ENCODE measurements at places on chromosomes 1 and 21. TPM values are rescaled to one million over a fixed set of nuclear protein-coding genes. Genes with fewer than 3 reads are reported as not detected.

GRCh38 chr21:33112681-33113080, 42.7 kb downstream of the OLIG1 start:
- no peak overlapping the region for H3K27ac ChIP-seq
- no peak overlapping the region for H3K4me3 ChIP-seq
- DNase-seq = no peak
- H3K27me3 ChIP-seq = peaks cover 55% of the 10 kb centered on the region

- H3K4me3 ChIP-seq = no peak overlapping the region
- H3K27ac ChIP-seq = no peak overlapping the region
- H3K4me1 ChIP-seq = peaks cover 9% of the 10 kb centered on the region
- no peak for DNase-seq
Measured at GRCh38 chr1:86971778-86972177, 57.3 kb downstream of the HS2ST1 start.

- no peaks in the 10 kb centered on the region for H3K36me3 ChIP-seq
- peaks cover 31% of the 10 kb centered on the region for H3K27me3 ChIP-seq
- peak overlapping the region; percentile 15 for H3K4me3 ChIP-seq
- no peak overlapping the region for H3K27ac ChIP-seq
Measured at GRCh38 chr1:111888740-111889376, 100.6 kb downstream of the KCND3 start.

DNA sequence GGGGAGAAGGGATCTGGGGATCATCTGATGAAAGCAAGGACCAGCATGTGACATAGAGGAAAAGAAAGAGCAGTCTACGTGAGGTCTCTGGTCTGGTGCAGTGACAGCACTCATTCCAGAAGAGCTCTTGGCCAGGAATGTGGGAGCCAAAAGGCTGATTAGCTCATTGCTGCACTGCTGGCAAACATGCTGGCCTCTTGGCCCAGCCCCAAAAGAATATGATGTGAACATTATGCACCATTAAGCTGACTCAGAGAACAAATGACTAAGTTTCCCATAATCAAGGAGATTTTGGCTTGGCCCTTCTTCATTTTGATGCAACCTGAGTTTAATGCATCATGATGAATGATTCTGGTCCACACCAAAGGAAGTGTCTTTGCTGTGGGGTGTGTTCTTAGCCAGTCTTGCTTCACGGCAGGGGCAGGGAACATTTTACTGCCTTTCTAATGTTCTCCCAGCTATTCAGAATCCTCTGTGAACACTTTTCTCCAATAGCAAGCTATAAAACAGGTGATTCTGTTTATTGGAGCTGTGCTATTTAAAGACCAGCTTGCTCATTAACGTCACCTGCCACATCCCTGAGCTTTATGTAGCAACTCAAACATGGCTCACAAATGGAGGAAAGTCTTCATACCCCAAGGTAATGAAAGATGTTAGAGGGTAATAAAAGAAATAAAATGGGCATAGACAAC, 55.1 kb downstream of the PCBP3 start:
- peaks cover 7% of the 10 kb centered on the region for H3K4me1 ChIP-seq
- no peaks in the 10 kb centered on the region for H3K36me3 ChIP-seq
- H3K4me3 ChIP-seq = no peak overlapping the region
- H3K27me3 ChIP-seq = no peaks in the 10 kb centered on the region

GRCh38 chr1:6208723-6209660, 3.1 kb downstream of the RNF207 start:
- H3K36me3 ChIP-seq = no peaks in the 10 kb centered on the region
- peak overlapping the region; percentile 83 for H3K4me3 ChIP-seq
- no peak overlapping the region for H3K27ac ChIP-seq
- DNase-seq = peak; percentile 22
- H3K27me3 ChIP-seq = no peaks in the 10 kb centered on the region
- peaks cover 9% of the 10 kb centered on the region for H3K4me1 ChIP-seq

DNA sequence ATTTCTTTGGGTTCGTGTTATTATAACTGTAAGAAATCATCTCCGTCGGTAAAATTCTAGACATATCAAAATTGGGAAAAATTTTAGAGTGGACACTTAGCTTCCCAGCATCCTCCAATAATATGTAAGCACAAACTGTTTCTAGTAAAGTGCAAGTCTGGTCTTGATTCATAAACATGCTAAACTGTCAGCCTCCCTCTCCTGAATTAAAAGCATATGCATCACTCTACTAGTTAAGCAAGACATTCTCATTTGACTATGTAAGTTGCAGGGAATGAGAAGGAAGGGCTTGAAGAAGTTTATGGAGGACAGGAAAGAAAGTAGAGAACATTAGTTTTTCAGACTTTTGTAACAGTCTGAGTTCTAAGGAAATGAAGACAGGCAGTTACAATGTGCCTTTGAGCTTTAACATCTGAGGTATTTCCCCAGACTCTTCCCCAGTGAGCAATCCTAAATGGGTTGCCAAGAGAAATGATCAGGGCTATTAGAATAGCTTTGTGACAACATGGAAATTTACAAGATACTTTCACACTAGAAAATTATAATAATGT, 90.0 kb downstream of the TYW3 start:
- H3K4me1 ChIP-seq = no peaks in the 10 kb centered on the region
- no peak overlapping the region for H3K27ac ChIP-seq
- no peak for DNase-seq
- H3K27me3 ChIP-seq = peaks cover 5% of the 10 kb centered on the region

DNA sequence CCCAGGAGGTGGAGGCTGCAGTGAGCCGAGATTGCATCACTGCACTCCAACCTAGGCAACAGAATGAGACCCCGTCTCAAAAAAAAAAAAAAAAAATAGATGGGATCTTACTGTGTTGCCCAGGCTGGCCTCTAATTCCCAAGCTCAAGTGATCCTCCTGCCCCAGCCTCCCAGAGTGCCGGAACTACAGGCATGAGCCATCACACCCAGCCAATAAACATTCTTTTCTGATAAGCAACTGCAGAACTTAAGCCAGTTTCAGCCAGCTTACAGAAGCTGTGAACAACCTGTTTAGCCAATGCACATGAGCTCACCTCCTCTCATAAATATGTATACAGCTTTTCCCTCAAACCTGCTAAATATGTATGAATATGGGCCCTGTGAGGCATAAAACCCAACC, 3.1 kb upstream of the MIIP start:
- no peaks in the 10 kb centered on the region for H3K36me3 ChIP-seq

ABCA4 gene
- total RNA-seq = not detected

- H3K27me3 ChIP-seq = peaks cover 58% of the 10 kb centered on the region
- peak overlapping the region; percentile 66 for H3K4me3 ChIP-seq
- H3K27ac ChIP-seq = peak overlapping the region; percentile 34
- no peaks in the 10 kb centered on the region for H3K36me3 ChIP-seq
- DNase-seq = no peak
- H3K4me1 ChIP-seq = peaks cover 6% of the 10 kb centered on the region
Measured at GRCh38 chr1:112337028-112337531, 58.9 kb upstream of the CTTNBP2NL start.

NBPF6 gene
- 0.20 TPM for total RNA-seq

DNA sequence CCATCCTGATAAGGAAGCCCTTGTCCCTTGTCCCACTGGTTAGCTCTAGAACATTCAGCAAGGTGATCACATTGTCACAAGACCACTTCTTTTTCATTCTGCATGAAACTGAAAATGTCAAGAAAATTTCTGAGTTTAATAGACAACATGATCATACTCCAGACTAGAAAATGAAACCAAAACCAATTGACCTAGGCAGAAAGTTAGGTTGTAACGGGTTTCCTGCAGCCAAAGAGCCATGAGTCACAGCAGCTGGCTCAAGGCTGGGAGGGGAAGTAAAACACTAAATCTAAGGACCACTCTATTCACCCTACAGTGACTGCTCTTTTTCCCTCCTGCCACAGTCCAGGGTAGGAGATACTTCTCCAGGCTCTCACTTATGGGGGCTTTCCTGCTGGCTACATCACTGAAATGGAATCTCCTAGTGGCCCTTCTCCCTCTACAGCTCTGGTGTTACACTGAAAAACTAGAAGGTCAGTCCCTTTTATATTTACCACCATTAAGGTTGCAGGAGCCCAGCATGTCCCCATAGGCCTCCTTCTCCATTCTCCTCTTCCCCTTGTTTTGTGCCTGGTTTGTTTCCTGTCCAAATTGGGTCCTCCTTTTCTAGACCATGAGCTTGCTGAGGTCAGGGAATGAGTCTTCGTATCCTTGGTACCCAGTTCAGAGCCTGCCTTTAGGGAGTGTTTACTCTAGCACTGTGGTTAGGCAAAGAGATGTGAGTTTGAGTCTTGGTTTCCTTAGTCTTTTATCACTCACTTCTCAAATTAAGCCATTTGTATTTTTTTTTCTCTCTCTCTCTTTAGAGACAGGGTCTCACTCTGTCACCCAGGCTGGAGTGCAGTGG, 236.5 kb upstream of the JUN start:
- H3K4me1 ChIP-seq = peaks cover 16% of the 10 kb centered on the region
- peaks cover 2% of the 10 kb centered on the region for H3K36me3 ChIP-seq
- DNase-seq = no peak
- peak overlapping the region; percentile 88 for H3K4me3 ChIP-seq
- peak overlapping the region; percentile 89 for H3K27ac ChIP-seq
- H3K27me3 ChIP-seq = no peaks in the 10 kb centered on the region

GRCh38 chr1:247465796-247466195, 7.9 kb upstream of the OR2B11 start:
- H3K27me3 ChIP-seq = peaks cover 40% of the 10 kb centered on the region
- H3K36me3 ChIP-seq = no peaks in the 10 kb centered on the region
- DNase-seq = no peak
- H3K4me3 ChIP-seq = no peak overlapping the region
- peaks cover 3% of the 10 kb centered on the region for H3K4me1 ChIP-seq
- H3K27ac ChIP-seq = peak overlapping the region; percentile 47

- no peak overlapping the region for H3K4me3 ChIP-seq
- no peak for DNase-seq
- peaks cover 22% of the 10 kb centered on the region for H3K27me3 ChIP-seq
- no peak overlapping the region for H3K27ac ChIP-seq
- no peaks in the 10 kb centered on the region for H3K36me3 ChIP-seq
Measured at GRCh38 chr1:87805666-87806378, 477.1 kb downstream of the LMO4 start.

DNA sequence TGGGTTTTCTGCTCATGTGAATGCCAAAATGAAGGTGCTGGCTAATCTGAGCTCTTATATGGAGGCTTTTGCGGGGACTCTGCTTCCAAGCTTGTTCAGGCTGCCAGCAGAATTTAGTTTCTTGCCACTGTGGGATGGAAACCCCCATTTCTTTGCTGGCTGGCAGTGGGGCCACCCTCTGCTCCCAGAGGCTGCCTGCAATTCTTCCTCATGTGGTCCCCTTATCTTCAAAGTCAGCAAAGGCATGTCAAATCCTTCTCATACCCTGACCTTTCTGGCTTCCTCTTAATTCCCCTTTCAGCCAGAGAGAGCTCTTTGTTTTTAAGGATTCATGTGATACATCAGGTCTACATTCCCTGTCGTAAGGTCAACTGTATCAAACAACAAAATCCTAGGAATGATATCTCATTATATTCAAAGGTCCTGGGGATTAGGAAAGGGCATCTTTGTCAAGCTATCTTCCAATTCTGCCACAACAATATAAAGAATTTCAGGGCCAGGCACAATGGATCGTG, 5.2 kb upstream of the GPR161 start:
- DNase-seq = no peak
- peaks cover 4% of the 10 kb centered on the region for H3K36me3 ChIP-seq
- H3K4me3 ChIP-seq = no peak overlapping the region
- no peak overlapping the region for H3K27ac ChIP-seq
- peaks cover 12% of the 10 kb centered on the region for H3K27me3 ChIP-seq
- H3K4me1 ChIP-seq = peaks cover 10% of the 10 kb centered on the region

GRCh38 chr1:109793486-109794318, 30.0 kb upstream of the EPS8L3 start:
- DNase-seq = no peak
- H3K4me3 ChIP-seq = no peak overlapping the region
- peak overlapping the region; percentile 87 for H3K27ac ChIP-seq
- peaks cover 50% of the 10 kb centered on the region for H3K4me1 ChIP-seq

GRCh38 chr1:117268535-117269455, 58.1 kb upstream of the VTCN1 start:
- H3K4me3 ChIP-seq = no peak overlapping the region
- H3K27me3 ChIP-seq = no peaks in the 10 kb centered on the region
- H3K36me3 ChIP-seq = no peaks in the 10 kb centered on the region
- no peaks in the 10 kb centered on the region for H3K4me1 ChIP-seq
- DNase-seq = no peak
- H3K27ac ChIP-seq = no peak overlapping the region

DNA sequence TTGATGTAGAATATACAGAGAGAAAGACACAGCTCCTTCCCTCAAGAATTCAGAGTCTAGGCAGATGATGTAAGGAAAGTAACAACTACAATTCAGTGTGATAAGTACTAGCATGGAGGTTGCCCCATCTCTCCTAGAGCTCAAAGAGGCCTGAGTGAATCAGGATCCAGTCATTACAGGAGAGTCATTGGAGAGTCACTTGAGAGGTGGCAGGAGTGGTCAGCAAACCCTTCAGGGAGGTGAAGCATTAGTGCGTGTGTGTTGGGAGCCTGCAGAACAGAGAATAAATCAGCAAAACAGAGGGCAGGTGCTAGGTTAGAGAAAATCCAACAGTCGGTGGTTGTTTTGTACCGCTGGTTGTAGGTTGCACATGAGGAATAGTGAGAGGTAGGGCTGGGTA, 46.1 kb downstream of the GRIK1 start:
- H3K27me3 ChIP-seq = peaks cover 5% of the 10 kb centered on the region
- no peak for DNase-seq
- no peak overlapping the region for H3K4me3 ChIP-seq
- no peaks in the 10 kb centered on the region for H3K4me1 ChIP-seq
- H3K36me3 ChIP-seq = no peaks in the 10 kb centered on the region

GRCh38 chr1:89952605-89953130, 42.2 kb upstream of the ZNF326 start:
- no peaks in the 10 kb centered on the region for H3K27me3 ChIP-seq
- no peak for DNase-seq
- no peak overlapping the region for H3K27ac ChIP-seq
- no peak overlapping the region for H3K4me3 ChIP-seq
- peaks cover 2% of the 10 kb centered on the region for H3K36me3 ChIP-seq
- H3K4me1 ChIP-seq = peaks cover 13% of the 10 kb centered on the region

DNA sequence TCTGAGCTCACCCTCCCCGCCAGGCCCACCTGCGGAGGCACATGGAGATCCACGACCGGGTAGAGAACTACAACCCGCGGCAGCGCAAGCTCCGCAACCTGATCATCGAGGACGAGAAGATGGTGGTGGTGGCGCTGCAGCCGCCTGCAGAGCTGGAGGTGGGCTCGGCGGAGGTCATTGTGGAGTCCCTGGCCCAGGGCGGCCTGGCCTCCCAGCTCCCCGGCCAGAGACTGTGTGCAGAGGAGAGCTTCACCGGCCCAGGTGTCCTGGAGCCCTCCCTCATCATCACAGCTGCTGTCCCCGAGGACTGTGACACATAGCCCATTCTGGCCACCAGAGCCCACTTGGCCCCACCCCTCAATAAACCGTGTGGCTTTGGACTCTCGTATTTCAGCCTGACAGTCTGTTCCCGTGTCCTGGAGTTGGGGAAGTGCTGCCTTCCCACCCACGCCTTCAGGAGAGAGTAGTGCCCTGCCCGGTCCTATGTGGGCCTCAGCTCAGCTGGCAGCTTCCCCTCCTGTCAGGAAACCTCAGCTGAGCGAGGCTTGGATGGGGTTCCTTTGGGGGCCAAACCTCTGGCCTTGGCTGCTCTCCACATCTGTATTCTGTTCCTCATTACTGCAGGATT, 9.2 kb downstream of the ZBTB48 start:
- H3K27me3 ChIP-seq = no peaks in the 10 kb centered on the region
- no peak overlapping the region for H3K27ac ChIP-seq
- H3K4me3 ChIP-seq = no peak overlapping the region
- no peak for DNase-seq
- H3K4me1 ChIP-seq = peaks cover 23% of the 10 kb centered on the region
